Gastroesophageal sphincter (tissue), 4 donors: ENCODE measurements at places on chromosomes 3 and 15.

- ATAC-seq = no peak
Measured at GRCh38 chr3:11273891-11274291, 1.7 kb downstream of the ATG7 start.

DNA sequence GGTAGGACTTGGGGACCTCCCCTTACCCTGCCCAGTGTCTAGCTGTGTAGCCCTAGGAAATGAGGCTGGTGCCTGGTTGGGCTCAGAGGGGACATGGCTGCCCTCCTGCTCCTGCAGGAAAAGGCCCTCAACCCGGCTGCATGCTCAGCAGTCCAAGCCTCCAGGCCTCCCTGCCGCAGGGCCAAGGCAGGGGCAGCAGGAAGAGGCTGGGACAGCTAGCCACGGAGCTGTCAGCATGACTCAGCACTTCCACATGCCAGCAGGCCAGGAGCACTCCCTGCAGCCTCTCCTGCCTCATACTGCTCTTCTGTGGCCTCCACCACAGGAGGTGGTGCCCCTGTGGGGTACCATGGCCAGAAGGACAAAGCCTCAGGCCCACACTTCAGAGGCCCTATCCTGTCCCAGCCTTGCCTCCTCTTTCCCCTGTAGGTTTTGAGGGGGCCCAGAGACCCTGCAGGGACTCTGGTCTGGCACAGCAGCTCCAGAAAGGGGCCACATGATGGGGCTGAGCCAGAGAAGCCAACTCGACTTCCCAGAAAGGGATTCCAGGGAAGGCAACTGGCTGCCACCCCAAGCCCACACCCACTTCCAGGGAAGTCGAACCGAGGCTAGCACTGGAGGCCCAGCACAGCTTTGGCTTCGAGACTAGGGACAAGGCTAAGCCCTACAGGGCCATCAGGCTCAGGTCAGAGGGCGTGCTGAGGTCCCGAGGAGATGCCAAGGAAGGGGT is 19.5 kb downstream of the TKT start:
- ATAC-seq = peak; percentile 91

- no peak for ATAC-seq
Measured at GRCh38 chr3:184537885-184538665, 23.5 kb upstream of the EPHB3 start.

DNA sequence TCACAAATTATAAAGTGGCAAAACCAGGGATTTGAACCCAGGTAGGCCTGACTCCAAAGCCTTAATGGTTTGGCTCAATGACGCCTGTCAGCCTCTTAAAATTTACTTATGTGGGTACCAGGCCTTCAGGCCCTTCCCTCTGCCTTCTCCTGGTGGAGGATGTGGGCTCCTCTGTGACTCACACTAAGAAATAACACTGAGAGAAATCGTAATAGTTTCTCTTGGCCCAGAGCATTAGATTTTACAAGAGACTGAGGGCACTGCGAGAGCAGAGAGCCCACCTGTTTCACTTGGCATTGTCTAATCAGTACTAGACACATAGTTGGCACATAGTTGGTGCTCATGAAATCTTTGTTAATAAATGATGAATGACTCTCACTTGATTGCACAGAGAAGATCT is 505.2 kb downstream of the SHQ1 start:
- ATAC-seq = no peak

DNA sequence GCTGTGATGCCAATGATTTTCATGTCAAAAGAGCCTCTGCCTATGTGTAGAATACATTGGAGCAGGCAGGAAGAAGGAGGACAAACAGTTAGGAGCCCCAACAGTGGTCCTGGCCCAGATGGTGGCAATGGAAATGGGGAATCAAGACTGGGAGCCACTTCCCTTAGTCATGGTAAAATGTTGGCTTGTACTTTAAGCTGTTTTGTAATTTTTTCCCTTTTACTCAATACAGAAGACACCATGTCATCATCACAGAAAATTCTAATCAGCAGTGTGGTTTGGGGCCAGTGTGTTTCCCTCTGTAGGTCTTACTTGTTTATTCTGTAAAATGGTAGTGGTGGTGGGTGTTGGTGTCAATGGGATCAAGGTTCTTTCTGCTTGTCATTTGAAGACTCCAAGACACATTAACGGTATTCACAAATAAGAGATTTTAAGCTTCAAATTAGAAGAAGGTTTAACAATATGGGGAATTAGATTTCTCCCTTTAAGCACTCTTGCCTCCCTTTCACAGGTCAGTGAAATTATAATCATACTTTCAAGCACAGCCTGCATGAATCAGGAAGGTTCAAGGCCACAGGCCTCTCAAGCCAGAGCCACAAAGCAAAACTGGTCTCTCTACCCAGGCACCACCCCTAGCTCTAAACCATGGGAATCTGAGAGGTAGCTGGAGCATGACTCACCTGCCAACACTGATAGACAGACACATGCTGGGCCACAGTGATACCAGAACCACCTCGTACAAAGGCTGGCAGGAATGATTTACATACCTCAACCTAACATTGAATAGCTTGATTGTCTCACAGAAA is 24.9 kb downstream of the SIAH2 start:
- ATAC-seq = peak; percentile 73
